ENCODE measurements at places on chromosomes 5 and 9. TPM values are rescaled to one million over a fixed set of nuclear protein-coding genes. Genes with fewer than 3 reads are reported as not detected.

The TMEM232 gene
- total RNA-seq = 0.21 TPM

DNA sequence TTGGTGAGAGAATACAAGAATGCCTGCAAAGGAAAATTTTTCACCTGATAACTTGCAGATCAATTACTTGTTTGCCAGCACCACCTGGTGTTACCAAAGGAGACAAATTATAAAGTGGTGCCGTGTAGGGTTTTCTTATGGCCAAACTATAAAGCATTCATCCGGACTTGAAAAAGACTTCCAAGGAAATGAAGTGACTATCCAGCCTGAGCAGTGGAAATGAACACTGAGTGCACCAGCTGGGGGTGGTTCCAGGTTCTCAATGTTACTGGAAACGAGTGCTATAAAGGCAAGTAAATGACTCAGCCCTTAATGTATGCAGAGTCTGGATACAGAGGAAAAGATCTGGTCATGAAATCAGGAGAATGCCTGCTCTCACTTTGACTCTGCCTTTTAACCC lies 113.1 kb downstream of the DNAH5 start:
- no peaks in the 10 kb centered on the region for H3K4me1 ChIP-seq
- H3K27ac ChIP-seq = no peak overlapping the region
- H3K27me3 ChIP-seq = no peaks in the 10 kb centered on the region
- H3K36me3 ChIP-seq = no peaks in the 10 kb centered on the region
- no peak overlapping the region for H3K4me3 ChIP-seq

DNA sequence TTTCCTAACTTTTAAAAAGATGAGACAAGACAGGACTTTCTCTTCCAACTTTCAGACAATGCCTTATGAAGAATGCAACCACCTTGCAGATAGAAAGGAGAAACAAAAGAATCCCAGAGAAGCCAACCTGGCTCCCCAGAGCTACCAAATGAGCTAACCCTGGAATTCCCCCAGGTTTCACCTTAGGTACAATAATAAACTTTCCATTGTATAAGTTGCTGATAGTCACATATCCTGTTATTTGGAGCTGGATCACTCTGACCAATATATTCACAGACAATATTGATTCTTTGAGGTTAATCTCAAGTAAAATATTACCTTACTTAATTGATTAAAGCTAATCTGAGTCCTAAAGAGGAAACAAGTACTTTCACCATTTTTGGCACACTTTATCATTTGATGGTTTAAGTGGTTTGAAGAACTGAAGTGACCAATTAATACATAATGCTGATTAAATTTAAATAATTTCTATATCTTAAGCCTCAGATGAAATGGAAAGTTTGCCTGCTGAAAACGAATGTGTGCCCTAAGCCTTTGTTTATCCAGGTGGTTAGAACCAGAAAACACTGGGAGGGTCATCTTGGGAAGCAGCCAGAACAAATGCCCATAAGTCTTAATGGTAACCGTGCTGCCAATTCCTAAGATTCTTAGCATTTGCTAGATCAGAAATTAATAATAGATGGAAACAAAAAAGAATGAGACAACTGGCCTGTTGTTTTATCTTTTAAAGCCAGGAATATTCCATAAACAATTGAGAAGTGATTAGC lies 159.6 kb upstream of the SLC12A2 start:
- DNase-seq = no peak
- no peaks in the 10 kb centered on the region for H3K27me3 ChIP-seq
- H3K4me3 ChIP-seq = no peak overlapping the region

DNA sequence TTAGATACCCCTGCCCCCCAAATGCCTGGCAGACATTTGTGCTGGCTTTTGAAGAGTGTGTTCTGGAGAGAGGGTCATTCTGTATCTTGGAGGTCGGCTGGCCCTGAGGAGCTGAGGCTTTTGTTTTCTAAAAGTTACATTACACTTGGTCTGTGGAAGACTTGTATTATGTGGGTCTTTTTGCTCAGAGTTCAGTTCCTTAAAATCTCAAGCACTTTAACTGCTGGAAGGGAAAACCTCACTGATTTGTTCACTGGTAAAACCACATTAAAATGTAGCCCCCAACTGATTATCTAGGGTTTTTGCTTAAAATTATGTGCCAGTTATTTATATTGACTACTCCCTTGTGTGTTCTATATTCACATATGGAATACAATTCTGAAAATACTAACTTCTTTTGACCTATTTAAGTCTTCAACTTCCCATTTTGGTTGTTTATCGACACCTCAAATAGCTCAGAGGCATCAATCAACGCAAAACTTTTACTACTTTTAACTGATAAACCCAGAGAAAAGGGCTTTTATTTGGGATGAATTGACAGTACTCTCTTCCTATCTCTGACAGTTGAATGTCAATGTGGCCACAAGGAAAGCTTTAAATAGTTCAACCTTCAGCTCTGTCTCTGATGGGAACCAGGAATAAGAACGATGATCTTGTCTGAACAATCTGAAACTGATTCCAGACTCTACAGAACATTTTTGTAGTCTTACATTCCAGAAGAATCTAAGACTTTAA lies 54.0 kb upstream of the MAP3K1 start:
- peaks cover 4% of the 10 kb centered on the region for H3K27me3 ChIP-seq
- H3K4me3 ChIP-seq = no peak overlapping the region
- DNase-seq = no peak
- no peaks in the 10 kb centered on the region for H3K4me1 ChIP-seq
- no peak overlapping the region for H3K27ac ChIP-seq

GRCh38 chr9:31146485-31147166 lies 1237.8 kb upstream of the ACO1 start:
- H3K36me3 ChIP-seq = no peaks in the 10 kb centered on the region
- H3K4me3 ChIP-seq = no peak overlapping the region
- H3K4me1 ChIP-seq = no peaks in the 10 kb centered on the region
- no peak for DNase-seq

DNA sequence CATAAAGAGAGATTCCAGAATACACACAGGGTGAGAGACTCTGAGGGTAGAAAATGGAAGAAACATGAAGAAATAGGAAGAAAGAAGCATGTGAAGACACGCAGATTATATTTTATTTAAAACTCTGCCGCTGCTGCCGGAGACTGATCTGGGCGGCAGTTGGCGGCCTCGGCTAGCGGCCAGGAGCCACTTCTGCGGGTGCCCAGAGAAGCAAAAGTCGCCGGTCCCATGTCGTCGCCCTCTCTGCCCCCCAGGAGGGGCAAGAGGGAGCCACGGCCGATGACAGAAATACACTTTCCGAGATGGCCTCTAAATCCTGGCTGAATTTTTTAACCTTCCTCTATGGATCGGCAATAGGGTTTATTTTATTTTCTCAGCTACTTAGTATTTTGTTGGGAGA lies 40.9 kb downstream of the ANKRD55 start:
- H3K27ac ChIP-seq = no peak overlapping the region
- no peak for DNase-seq
- no peaks in the 10 kb centered on the region for H3K36me3 ChIP-seq
- H3K4me3 ChIP-seq = no peak overlapping the region
- no peaks in the 10 kb centered on the region for H3K4me1 ChIP-seq

All from Panc1 (cell line).